Right kidney (tissue), 9 donors: ENCODE measurements at places on chromosomes 3 and 15.

- no peak for DNase-seq
Observed at GRCh38 chr3:161700998-161701397, 204.4 kb downstream of the OTOL1 start.

DNA sequence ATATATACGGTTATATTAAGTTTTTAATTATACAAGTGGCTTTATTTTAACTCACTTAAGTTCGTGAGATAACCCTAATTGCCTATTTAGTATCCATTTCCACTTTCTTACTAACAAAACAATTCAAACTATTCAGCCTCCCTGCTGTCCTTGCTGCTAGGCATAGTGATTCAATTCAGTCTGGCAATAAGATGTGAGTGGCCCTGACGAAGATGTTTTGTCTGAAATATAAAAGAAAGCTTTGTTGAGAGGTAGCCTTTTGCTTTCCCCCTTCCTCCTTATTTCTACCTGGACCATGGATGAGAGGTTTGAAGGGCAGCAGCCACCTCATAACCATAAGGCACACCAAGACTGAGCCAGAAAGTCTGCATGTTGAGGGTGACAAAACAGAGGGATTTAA, 89.3 kb upstream of the TRIM42 start:
- DNase-seq, result no peak

GRCh38 chr15:71011503-71012155, 103.6 kb upstream of the THSD4 start:
- DNase-seq, result no peak

DNA sequence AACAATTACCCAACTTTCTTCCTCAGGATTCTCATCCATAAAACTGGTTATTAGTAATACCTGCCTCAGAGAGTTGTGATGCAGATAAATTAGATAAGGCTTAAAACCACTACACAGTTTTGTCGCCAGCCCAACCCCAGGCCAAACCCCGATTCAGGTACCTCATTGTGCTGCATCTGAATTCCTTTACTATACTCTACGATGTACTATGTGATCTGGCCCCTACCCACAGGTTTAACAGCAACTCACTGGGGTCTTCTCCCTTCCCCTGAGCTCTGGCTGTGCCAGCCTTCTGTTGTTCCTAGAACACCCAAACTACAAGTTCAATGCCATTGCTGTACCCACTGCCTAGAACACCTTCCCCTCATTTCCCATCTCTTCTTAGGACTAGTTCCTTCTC, 64.6 kb downstream of the MYO5A start:
- DNase-seq, result no peak

GRCh38 chr3:122462406-122462805, 46.5 kb upstream of the WDR5B start:
- DNase-seq, result no peak

DNA sequence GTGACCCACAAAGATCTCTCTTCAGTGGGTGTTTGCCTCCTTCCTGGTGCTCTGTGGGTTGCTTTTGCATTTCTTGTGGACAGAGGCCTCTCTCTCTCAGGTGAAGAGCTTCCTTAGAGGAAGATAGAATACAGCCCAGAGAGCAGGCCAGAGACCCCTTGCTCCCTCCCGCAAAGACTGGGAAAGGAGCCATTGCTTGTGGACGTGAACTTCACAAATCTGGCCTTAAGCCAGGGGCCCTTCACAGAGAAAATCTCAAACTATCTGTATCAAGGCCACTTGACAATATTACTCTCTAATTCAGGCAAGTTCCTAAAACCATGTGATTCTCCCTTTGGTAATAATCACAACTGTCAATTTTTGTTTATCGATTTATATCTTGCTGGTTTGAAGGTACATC, 30.4 kb upstream of the CLK3 start:
- no peak for DNase-seq

- DNase-seq, result no peak
Observed at GRCh38 chr3:179151474-179151873, 3.3 kb downstream of the PIK3CA start.

DNA sequence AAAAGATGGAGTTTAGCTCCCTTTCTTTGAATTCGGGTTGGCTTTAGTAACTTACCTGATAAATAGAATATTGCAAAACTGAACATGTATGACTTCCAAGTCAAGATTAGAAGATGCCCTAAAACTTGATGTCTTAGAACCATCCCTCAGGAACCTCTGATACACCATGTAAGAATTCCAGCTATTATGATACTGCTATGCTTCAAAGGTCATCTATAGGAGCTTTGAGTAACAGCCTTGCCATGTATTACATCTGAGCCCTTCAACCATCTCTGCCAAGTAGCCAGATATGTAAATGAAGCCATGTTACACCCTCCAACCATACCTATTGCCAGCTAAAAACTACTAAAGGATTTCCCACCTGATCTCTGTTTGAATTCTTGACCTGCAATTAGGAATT, 854.2 kb downstream of the SI start:
- DNase-seq, result no peak

- peak; percentile 15 for DNase-seq
Observed at GRCh38 chr15:29569533-29570092, 252.7 kb downstream of the TJP1 start.

- no peak for DNase-seq
Observed at GRCh38 chr15:47951781-47952180, 169.0 kb upstream of the SLC24A5 start.

DNA sequence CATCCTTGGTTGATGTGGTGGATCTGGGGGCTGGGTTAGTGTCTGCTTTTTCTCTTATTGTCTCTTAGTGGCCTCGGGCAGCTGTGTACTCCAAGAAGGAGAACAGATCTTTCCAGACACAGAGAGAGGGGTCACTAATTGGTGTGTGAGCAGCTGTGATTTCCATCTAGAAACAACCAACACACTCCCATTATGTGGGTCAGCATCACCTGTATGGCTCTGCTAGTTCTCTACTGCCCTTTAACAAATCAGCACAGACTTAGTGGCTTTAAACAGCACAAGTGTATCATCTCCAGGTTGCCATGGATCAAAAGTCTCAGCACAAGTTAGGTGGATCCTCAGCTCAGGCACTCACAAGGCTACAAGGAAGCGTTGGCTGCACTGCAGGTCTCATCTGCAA, 156.8 kb downstream of the LRTM1 start:
- no peak for DNase-seq

DNA sequence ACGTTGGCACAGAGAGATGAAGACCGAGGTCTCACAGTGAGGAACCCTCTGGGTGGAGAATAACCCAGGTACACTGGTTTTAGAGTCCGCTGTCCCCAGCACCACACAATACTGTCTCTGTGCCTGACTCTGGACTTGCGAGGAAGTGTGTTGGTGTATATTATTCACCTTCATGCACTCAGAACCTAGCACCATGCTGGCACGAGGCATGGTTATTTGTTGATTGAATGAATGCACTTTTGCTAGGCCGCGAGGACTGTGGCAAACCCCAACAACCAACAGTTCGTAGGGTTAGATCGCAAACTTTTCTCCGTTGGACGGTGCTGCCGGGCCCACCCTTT, 484 bp upstream of the C3orf52 start:
- no peak for DNase-seq

DNA sequence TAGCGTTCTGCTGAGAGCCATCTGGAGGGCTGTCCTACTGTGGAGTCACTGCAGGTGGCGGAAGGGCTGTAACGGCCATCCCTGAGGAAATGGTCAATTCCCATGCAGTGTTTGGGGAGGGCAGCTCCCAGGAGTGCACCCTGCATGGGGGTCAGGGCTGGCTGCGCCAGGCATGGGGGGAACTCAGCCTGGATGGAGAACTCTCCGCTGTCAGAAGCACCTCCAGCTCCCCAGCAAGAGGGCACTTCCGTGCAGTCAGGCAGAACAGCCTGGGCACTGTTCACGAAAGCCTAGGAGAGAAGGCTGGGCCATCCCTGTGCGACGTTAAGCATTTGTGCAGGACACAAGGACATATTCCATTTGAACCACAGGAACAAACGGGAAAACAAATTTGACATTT, 105.2 kb downstream of the LRIG1 start:
- no peak for DNase-seq

GRCh38 chr3:136106101-136106500, 90.0 kb downstream of the MSL2 start:
- DNase-seq, result no peak

DNA sequence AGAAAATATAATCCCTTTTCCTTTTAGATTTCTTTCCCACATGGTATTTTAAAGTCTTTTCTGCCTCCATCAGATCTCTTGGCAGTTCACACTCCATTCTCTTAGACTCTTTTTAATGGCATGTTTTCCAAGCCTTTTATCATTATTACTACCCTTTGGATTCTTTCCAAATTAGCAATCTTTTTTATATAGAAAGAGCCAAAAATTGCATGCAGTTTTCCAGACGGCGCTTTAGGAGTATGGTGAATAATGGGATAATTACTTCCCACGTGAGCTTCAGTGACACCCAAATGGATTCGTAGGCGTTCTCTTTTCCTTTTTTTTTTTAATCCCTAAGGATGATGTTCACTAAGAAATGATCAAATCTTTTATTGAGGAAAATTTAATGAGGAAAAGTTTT, 354.8 kb upstream of the DNAJC19 start:
- no peak for DNase-seq

GRCh38 chr3:6516694-6517093, 344.2 kb upstream of the GRM7 start:
- DNase-seq, result no peak

- DNase-seq, result no peak
Observed at GRCh38 chr3:42516443-42516842, 14.0 kb downstream of the VIPR1 start.

DNA sequence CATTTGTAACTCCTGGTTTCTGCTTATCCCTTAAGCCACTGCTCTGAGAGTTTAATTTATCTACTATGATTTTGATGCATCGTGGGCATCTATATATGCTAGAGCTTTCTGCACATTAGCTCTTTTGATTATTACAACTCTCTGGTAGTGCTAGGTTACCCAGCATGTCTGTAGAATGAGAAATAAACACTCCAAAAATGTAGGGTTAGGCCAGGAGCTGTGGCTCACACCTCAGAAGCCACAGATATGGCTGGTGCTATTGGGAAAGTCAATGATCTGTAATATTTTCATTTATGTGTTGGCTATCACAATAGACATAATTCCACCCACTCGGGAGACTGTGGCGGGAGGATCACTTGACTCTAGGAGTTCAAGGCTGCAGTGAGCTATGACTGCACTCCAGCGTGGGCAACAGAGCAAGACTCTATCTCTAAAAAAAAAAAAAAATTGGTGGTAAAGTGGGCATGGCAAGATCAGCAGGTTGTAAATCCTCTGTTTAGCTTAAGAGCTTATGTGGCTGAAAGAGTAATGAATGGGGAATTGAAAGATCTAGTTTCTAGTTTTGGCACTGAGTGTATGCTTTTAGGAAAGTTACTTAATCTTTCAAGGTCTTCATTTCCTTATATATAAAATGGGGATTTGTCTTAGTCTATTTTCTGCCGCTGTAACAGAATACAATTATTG, 6.3 kb downstream of the TIGIT start:
- DNase-seq, result no peak

GRCh38 chr15:88647351-88648105, 8.7 kb downstream of the ISG20 start:
- no peak for DNase-seq
